ENCODE measurements at places on chromosomes 4 and X.

GRCh38 chr4:124753941-124754581, 41.5 kb upstream of the ANKRD50 start:
- DNase-seq: no peak

DNA sequence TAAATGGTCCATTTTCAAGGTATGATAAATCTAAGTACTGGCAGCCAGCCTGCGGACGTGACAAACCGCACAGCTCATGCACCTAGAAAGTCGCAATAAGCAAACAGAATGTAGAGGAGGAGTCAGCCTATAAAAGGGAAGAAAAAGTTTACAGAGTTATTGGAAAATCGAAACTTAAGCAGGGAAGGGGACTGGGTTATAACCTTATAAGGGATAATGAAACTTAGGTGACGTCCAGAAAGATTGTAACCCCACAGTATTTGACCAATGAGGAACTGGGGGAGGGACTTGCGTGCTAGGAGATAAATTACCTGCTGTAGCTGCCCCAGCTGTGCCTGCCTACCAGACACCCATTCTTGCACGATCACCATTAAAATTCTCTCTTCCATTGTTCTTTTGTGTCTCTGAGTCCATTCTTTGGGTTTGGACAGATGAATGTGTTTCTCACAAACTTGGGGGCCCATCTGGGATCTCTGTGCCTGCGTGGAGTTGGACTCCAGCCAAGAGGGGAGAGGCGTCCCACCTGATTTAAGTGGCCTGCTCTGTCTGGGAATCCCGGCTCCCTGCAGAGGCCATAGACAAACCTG, 61.0 kb downstream of the ZCCHC12 start:
- no peak for DNase-seq

- DNase-seq: no peak
Measured at GRCh38 chrX:23008431-23009099, 8.8 kb downstream of the DDX53 start.

- no peak for DNase-seq
Measured at GRCh38 chr4:7674706-7675105, 240.0 kb upstream of the PSAPL1 start.

DNA sequence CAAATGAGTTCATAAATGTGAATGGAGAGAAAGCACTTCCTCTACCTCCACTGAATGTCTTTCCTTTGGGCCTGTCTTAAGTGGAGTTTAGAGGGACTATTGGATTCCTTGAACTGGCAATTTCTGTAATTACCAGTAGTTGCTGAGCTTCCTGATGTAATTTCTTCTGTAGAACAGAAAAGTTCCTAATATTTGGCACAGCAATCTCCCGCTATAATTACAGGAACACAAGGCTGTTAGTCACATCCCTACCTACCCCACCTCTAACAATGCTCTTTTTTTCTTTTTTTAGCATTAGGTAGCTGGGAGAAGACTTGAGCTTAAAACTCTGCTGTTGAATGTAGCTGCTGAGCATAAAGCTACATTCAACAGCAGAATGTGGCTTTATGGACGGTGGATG, 24.8 kb upstream of the RBPJ start:
- no peak for DNase-seq

- no peak for DNase-seq
Measured at GRCh38 chrX:23953908-23954269, 46.1 kb downstream of the CXorf58 start.

DNA sequence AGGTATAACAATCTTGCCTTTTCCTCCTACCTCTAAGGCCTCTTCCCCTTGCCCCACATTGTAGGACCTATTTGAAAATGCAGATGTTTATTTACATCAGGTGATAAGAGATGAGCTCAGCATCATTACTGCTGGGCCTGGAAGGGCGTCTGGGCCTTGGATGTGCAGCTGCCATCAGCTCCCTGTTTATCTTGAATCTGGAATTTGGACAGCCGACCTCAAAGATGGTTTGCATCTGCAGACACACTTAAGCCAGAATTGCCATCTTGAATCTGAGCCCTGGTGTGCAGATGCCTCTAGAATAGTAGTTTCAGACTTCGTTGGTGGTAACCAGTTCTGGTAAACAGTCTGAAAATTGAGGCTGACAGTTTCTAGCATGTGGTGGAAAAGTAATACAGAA, 59.0 kb downstream of the FAM193A start:
- no peak for DNase-seq

- DNase-seq: no peak
Measured at GRCh38 chr4:30959781-30960485, 239.8 kb downstream of the PCDH7 start.

GRCh38 chr4:183345261-183345660, 23.0 kb upstream of the CLDN24 start:
- DNase-seq: no peak

DNA sequence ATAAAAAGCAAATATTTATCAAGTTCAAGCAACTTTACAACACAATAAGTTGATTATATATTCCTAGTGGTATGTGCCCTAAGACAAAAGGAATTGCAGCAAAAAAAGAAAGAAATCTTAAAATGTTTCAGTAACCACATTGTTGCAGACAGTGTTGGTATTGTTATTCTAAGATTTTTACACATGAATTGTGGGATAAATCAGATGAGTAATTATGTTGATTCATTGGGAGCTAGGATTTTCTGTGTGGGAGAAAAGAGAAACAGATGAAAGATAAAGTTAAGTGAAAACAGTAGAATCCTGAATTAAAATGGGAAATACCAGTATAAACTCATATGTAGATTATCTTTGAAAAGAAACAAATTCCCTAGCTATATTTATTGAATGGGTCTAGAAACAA, 362.4 kb downstream of the PPP3CA start:
- DNase-seq: no peak

GRCh38 chr4:40299811-40300292, 35.3 kb upstream of the CHRNA9 start:
- DNase-seq: peak; percentile 40

- no peak for DNase-seq
Measured at GRCh38 chrX:149641432-149641831, 9.8 kb upstream of the TMEM185A start.
